ENCODE measurements at places on chromosomes 7 and 10.

- no peak for DNase-seq
Measured at GRCh38 chr10:78354101-78354500, 320.4 kb downstream of the RPS24 start.

DNA sequence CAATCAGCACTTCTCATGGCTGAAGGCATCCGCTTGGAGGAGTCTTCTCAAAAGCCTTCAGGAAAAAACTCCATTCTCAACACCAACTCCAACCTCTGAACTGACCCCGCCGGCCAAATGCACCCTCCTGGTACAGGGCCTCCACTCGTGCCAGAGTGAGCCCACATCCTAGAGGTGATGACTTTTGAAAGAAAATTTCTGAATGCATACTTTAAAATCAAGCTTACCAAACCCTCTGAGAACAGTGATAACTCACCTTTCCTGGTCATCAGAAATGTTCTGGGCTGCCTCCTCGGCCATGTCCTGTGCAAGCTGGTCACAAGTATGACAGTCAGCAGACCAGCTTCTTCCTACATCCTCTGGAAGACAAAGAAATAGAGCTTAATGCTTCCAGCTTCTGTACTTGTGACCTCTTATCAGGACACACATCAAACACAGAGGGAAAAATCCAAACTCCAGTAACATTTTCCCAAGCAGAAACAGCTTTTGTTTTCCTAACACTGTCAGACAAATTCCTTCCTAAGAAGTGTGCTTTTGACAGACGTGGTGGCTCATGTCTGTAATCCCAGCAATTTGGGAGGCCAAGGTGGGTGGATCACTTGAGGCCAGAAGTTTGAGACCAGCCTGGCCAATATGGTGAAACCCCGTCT is at the start of gene PKD1L1:
Gene PKD1L1, minus strand, starts transcription at position 326 of the 650 bp plus-strand sequence. Its CDS starts 26 bp downstream, at position 300.
- DNase-seq: no peak

- DNase-seq: peak; percentile 70
Measured at GRCh38 chr7:78039790-78040776, 241.5 kb downstream of the PHTF2 start.

GRCh38 chr7:49783446-49783845 is 10.0 kb downstream of the VWC2 start:
- no peak for DNase-seq

- DNase-seq: no peak
Measured at GRCh38 chr7:99829524-99830160, 1.8 kb downstream of the CYP3A43 start.

- no peak for DNase-seq
Measured at GRCh38 chr7:142799437-142799835, 28.7 kb downstream of the PRSS2 start.

GRCh38 chr10:112960151-112960681 is 10.2 kb downstream of the TCF7L2 start:
- no peak for DNase-seq

DNA sequence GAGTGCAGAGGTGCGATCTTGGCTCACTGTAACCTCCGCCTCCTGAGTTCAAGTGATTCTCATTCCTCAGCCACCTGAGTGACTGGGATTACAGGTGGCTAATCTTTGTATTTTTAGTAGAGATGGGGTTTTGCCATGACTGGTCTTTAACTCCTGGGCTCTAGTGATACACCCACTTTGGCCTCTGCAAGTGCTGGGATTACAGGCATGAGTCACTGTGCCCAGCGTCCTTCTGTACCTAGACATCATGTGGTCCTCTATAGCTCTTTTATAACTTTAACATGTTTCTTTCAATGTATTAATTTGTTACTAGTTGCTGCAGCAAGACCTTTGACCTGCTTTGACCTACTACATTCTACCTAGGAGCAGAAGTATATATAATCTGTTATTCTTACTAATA is 38.7 kb upstream of the BICC1 start:
- DNase-seq: no peak

All from putamen (tissue), 1 donor.